MV-4-11 (cell line): ENCODE measurements at places on chromosomes 13 and 19.

GRCh38 chr19:8251025-8251472 is 41.9 kb downstream of the CERS4 start:
- no peak for DNase-seq

- DNase-seq, result peak; percentile 35
These were observed 7.2 kb downstream of the ZNF296 start for GRCh38 chr19:45069056-45069455.

DNA sequence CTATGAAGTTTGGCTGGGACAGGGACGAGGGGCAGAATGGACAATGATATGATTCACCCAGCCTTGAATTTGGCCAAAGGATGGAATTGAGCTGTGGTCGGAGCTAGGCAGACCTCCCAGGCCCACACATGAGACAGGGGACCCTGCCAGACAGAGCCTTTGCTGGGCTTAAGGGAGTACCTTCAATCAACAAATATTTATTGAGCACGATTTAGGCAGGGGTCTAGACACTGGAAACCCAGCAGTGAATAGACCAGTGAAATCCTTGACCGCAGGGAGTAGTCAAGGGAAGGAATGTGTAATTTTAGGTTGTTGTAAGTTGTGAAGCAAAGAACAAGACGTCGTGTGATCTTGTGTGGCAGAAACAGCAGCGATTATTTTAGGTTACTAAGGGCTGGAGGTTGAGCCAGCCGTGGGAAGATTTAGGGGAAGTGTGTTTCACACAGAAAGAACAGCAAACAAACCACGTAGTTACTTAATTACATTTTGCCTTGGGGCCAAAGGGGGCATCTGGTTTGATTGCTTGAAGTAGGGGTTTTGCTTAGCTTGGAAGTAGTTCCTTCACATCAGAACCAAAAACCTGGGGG is 16.9 kb upstream of the AP1M2 start:
- peak; percentile 92 for DNase-seq

- DNase-seq, result peak; percentile 32
These were observed 19.8 kb upstream of the TCF3 start for GRCh38 chr19:1672038-1672768.

DNA sequence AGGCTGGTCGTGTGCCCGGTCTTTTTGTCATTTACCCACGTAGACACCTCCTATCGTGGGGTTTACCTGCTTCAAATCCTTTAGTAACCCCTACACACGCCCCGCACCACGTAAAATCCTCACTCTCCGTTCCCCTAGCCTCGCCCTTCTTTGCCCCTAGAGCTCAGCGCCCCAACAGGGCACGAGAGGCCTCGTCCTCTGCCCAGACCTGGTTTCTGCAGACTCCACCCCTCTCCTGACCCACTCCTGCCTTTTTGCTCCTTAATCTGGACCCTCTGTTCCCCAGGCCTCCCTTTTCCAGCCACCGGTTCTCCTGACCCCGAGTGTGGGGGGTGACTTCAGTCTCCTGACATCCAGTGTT is 412 bp downstream of the ZNF528 start:
- DNase-seq, result peak; percentile 37

- no peak for DNase-seq
These were observed 368.3 kb downstream of the LMO7 start for GRCh38 chr13:76004416-76004815.

- DNase-seq, result no peak
These were observed 519 bp downstream of the ZNF551 start for GRCh38 chr19:57682226-57682766.

DNA sequence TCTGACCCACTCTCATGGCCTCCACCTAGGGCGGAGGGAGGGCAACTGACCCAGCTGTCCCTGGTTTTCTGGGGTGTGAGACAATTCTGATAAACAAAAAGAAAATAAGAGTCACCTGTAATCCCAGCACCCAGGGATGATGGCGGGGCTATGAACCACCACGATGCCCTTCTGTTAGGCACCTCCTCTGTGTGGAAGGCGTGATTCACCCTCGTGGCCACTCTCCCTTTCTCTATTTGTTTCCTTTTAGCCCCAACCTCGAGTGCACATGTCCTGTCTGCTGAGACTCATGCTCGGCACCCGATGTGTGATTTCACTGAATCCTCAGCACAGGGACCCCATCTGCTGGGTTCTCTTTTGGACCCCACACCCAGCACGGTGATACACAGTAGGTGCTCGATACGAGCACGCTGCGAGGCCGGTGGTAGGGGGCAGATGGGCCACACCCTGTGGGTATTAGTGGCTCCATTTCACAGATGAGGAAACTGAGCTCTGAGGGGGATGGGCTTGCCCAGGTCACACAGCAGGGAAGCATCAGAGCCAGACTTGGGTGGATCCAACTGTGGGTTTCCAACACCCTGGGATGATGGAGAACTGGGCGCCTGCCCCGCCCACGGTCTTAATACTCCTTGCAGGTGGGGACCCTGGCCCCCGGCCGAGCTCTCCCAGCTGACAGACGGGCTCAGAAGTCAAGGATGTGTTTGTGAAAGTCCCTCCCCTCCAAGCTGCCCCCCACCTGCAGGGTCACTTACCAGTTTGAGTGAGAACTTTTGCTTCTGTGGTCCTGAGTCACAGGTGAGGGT is 24.9 kb downstream of the VRK3 start:
- no peak for DNase-seq
